ENCODE measurements at places on chromosomes 2 and 18. TPM values are rescaled to one million over a fixed set of nuclear protein-coding genes. Genes with fewer than 3 reads are reported as not detected.

The ARL4C gene
- 16.4 TPM for total RNA-seq

The FZD7 gene
- total RNA-seq = 14.7 TPM

DNA sequence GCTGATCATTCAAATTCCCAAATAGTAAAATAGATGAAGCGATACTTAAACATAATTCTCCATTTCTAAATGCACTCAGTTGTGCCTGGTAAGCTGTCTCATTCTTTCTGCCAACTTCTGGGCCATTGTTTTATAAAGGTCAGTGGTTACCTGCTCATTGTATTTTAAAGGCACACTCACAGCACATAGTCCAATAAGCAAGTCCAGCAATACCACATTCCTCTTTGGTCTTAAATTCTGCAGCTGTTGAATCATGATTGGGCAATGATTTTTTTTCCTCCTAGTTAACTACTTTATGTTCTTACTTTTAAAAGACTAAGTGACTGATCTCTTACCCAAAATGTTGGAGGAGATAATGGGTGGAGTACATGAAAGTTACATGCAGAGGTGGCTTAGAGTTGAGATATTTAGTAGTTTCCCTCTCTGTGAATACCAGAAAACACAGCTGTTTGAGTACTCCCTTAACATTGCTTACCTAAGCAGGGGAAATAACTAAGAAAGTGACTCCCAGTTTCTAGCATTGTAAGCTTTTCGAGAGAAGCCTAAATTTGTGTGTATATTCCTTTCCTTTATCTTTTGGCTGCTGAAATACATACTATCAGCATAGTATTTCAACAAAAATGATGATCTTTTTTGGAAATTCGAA is 220.7 kb downstream of the CAMKMT start:
- peak; percentile 42 for DNase-seq

The ILKAP gene
- 22.5 TPM for total RNA-seq

The NMUR1 gene
- total RNA-seq = not detected

The HNMT gene
- total RNA-seq = 64.4 TPM
